ENCODE measurements at places on chromosomes 5 and 9. TPM values are rescaled to one million over a fixed set of nuclear protein-coding genes. Genes with fewer than 3 reads are reported as not detected.

GRCh38 chr5:101785090-101785489 is 511.0 kb downstream of the SLCO4C1 start:
- no peaks in the 10 kb centered on the region for H3K4me1 ChIP-seq
- no peak overlapping the region for H3K4me3 ChIP-seq
- no peak overlapping the region for H3K27ac ChIP-seq
- DNase-seq = no peak

GRCh38 chr9:124327491-124327890 is 69.7 kb downstream of the NEK6 start:
- no peak overlapping the region for H3K4me3 ChIP-seq
- DNase-seq = no peak

GRCh38 chr9:134966697-134967546 is 49.2 kb upstream of the FCN1 start:
- no peak overlapping the region for H3K4me3 ChIP-seq
- DNase-seq = no peak
- H3K27ac ChIP-seq = no peak overlapping the region
- H3K4me1 ChIP-seq = no peaks in the 10 kb centered on the region
- no peaks in the 10 kb centered on the region for H3K36me3 ChIP-seq

- no peaks in the 10 kb centered on the region for H3K4me1 ChIP-seq
- H3K36me3 ChIP-seq = no peaks in the 10 kb centered on the region
- no peak for DNase-seq
- H3K27me3 ChIP-seq = no peaks in the 10 kb centered on the region
- no peak overlapping the region for H3K27ac ChIP-seq
- H3K4me3 ChIP-seq = no peak overlapping the region
Observed at GRCh38 chr9:117435630-117436261, 20.9 kb upstream of the ASTN2 start.

The TARS1 gene
- polyA plus RNA-seq = 75.2 TPM

GRCh38 chr5:98328015-98328414 is 445.4 kb upstream of the RGMB start:
- no peak overlapping the region for H3K27ac ChIP-seq
- no peaks in the 10 kb centered on the region for H3K4me1 ChIP-seq
- no peaks in the 10 kb centered on the region for H3K36me3 ChIP-seq
- H3K4me3 ChIP-seq = no peak overlapping the region

GRCh38 chr9:121753802-121754654 is 102.6 kb downstream of the DAB2IP start:
- no peak overlapping the region for H3K4me3 ChIP-seq
- H3K36me3 ChIP-seq = peaks cover 5% of the 10 kb centered on the region
- no peak for DNase-seq

The INSYN2B gene
- not detected for polyA plus RNA-seq

- no peak for DNase-seq
- no peaks in the 10 kb centered on the region for H3K27me3 ChIP-seq
- H3K4me3 ChIP-seq = no peak overlapping the region
- no peak overlapping the region for H3K27ac ChIP-seq
Observed at GRCh38 chr5:95794070-95794516, 28.4 kb downstream of the GLRX start.

DNA sequence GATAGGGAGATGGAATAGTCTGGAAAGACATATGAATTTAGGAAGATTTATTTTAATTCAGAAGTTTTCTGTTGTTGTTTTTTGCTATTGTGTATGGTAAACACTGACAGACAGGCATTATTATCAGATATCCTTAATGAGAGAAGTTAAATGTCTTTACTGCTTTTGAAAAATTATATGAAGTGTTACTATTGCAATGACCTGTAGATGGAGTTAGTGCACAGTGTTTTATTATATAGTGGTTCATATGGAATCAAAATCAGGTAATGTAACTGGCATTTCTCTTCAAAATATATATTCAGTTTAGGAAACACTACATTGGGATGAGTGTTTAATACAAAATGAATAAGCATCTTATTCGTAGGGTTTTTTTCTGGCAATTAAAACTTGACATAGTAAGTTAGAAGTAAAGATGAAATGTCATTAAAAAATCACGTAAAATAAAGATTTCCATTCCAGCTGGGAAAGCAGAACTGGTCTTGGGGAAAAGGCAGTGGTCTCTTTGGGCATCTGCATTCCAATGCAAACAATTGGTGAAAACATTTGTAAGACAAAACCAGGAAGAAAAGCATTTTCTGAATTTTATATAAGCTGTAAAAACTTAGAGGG is 3.9 kb downstream of the GABRA1 start:
- no peak overlapping the region for H3K27ac ChIP-seq
- no peaks in the 10 kb centered on the region for H3K4me1 ChIP-seq
- no peak for DNase-seq
- no peaks in the 10 kb centered on the region for H3K36me3 ChIP-seq
- H3K4me3 ChIP-seq = no peak overlapping the region

The FRMD3 gene
- polyA plus RNA-seq = 1.3 TPM

DNA sequence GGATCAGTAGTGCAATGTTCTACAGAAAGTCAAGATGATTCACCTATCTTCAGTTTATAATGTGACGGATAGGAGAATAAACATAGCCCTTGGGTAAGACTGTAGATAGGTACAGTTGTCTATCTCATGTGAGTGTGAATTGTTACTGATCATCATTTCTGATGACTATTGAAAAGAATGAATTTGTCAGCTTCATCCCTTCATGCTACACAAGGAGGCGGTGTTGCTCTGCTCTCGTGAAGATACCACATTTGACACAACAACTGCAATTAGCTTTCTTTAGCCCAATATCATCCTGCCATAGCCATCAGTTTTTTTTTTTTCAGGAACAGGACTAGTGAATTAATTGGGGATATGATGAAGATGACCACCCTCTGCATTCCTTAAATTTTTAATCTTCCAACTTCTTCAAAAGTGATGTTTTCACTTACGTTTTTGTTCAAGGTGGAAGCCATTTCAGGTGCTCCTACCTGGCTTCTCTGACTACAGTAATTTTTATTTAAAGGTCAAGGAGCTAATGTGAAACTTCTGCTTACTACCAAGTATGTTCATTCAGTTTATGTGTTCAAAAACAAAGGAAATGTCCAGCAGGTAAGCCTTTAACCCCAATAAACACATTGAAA is 152.9 kb upstream of the MOCS2 start:
- H3K36me3 ChIP-seq = no peaks in the 10 kb centered on the region
- no peak for DNase-seq
- H3K4me3 ChIP-seq = no peak overlapping the region
- H3K27me3 ChIP-seq = no peaks in the 10 kb centered on the region
- no peaks in the 10 kb centered on the region for H3K4me1 ChIP-seq

DNA sequence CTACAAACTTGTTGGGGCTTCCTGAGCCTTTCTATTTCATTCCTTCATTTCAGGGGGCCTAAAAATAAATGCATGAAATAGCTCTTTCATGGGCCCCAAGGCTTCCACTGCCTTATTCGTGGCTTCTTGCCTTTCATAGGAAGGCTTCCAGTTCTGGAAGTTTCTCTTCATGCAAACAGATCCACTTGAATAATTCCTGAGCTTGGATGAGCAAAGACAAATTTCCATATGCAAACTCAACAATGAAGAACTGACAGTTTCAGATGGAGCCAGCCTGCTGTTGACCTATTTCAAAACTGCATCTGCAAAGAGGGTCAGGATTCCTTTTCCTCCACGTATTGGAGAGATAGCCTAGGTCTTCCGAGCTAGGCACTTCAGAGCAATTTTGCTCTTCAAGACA is 142.1 kb downstream of the MLLT3 start:
- H3K27ac ChIP-seq = no peak overlapping the region
- H3K4me1 ChIP-seq = no peaks in the 10 kb centered on the region
- H3K27me3 ChIP-seq = no peaks in the 10 kb centered on the region
- no peak for DNase-seq
- no peaks in the 10 kb centered on the region for H3K36me3 ChIP-seq
- no peak overlapping the region for H3K4me3 ChIP-seq

DNA sequence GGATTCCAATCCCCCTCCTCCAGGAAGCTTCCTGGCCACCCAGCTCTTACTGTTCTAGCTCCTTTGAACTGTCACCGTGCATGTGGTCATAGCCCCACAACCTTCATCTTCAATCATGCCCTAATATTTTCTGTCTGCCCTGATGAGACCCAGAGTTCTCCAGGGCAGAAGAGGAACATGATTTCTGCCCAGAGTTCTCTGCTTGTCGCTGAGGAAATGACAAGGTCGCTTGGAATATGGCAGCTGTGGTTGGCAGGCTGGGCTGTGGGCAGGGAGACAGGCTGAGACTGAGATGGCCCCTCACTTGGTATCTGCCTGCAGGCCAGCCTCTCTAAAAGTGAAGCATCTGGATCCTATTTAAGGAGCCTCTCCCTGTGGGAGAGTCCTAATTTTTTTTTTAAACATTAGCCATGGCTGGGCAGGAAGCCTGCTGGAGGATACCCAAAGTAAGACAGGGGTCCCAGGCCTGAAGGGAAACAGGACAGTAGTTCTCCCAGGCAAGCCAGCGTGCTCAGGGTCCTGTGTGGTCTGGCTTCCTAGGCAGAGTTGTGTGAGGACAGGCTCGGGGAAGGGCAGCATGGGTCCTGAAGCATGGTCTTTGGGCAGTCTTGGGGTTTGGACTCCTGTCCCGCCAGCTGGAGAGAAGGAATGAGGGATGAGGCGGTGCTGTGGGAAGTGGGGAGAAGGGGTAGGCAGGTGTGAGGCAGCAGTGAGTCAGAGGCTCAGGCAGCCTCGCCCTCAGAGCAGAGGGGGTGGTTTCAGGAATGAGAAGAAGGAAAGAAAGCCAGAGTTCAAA is 242.1 kb downstream of the FSTL4 start:
- H3K4me3 ChIP-seq = no peak overlapping the region
- H3K27me3 ChIP-seq = peaks cover 25% of the 10 kb centered on the region
- H3K36me3 ChIP-seq = no peaks in the 10 kb centered on the region
- no peaks in the 10 kb centered on the region for H3K4me1 ChIP-seq

DNA sequence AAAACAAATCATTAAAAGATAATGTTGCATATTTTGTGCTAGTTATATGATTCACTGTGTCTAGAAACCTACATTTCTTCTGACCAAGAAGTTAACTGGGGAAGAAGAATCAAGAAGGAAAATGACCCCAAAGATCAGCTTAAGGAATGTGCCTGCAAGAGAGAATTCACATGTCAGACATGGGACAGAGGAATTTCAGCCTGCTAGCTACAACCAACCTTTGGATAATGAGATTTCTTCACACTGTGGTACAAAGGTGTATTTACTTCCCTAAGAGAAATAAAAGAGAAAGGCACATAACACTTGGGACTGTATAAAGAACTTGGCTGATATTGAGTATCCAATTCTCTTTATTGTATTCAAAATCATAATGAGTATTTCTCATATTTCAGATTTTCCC is 39.6 kb upstream of the ELL2 start:
- H3K4me1 ChIP-seq = no peaks in the 10 kb centered on the region
- no peak overlapping the region for H3K27ac ChIP-seq
- no peaks in the 10 kb centered on the region for H3K27me3 ChIP-seq
- no peak for DNase-seq
- H3K36me3 ChIP-seq = no peaks in the 10 kb centered on the region
- no peak overlapping the region for H3K4me3 ChIP-seq

All from thymus (tissue), 14 donors.